Esophagus muscularis mucosa (tissue), 4 donors: ENCODE measurements at places on chromosomes 7 and 10. TPM values are rescaled to one million over a fixed set of nuclear protein-coding genes. Genes with fewer than 3 reads are reported as not detected.

The TMEM254 gene
- total RNA-seq: 7.1 TPM

The SBDS gene
- total RNA-seq: 287 TPM

- peak overlapping the region; percentile 70 for H3K4me3 ChIP-seq
- H3K27me3 ChIP-seq: no peaks in the 10 kb centered on the region
- no peak overlapping the region for H3K27ac ChIP-seq
- no peak for DNase-seq
- H3K36me3 ChIP-seq: no peaks in the 10 kb centered on the region
- peaks cover 30% of the 10 kb centered on the region for H3K4me1 ChIP-seq
Measured at GRCh38 chr10:42755556-42756093, 27.0 kb upstream of the BMS1 start.

DNA sequence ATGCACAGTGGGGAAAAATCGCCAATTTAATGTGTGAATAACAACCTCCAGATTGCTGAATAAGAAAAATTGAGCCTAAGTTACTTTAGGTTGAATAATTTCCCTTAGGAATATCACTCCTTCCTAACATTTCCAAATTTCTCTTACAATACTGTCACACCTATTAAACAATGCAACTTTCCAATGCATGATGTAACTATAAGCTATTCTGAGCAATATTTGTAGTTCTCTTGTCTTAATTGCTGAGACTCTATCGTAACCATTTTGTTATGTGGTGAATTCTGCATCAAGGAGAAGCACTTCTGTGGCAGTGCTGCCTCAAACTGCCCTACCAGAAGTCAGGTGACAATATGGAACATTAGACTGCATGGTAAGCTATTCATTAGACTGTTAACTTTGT lies 386.7 kb upstream of the LRRN3 start:
- no peaks in the 10 kb centered on the region for H3K27me3 ChIP-seq
- no peak overlapping the region for H3K4me3 ChIP-seq
- H3K27ac ChIP-seq: no peak overlapping the region
- no peaks in the 10 kb centered on the region for H3K4me1 ChIP-seq
- H3K36me3 ChIP-seq: no peaks in the 10 kb centered on the region

The HOXA11 gene
- total RNA-seq: not detected

The JAKMIP3 gene
- 1.6 TPM for total RNA-seq

DNA sequence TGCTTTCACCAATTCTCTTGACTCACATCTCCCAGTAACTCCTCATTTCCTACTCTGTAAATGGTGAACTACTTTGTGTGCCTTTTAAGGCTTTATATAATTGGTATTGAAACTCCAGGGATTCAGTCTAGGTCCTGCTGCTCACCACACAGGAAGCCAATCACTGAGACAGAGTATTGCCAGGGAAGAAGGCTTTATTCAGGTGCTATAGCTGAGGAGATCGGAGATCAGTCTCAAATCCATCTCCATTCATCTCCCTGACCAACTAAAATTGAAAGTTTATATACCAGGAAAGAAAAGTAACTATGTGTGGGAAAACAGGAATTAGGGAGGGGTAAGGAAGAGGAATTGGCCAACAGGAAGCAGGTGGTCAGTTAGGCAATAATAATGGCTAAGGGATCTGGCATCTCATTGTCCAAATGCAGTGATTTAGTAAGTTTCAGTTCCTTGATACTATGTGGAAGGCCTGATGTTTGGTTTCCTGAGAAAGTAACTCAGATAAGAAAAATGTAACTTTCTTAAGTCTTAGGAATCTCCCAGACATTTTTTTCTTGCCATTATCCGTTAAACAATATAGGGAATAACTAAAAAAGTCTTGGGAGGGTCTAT lies 10.2 kb upstream of the SDHAF3 start:
- no peaks in the 10 kb centered on the region for H3K36me3 ChIP-seq
- H3K27me3 ChIP-seq: peaks cover 9% of the 10 kb centered on the region
- H3K4me1 ChIP-seq: peaks cover 6% of the 10 kb centered on the region
- no peak overlapping the region for H3K27ac ChIP-seq
- H3K4me3 ChIP-seq: no peak overlapping the region

The ZNF727 gene
- total RNA-seq: 0.65 TPM

- H3K36me3 ChIP-seq: peaks cover 2% of the 10 kb centered on the region
- H3K4me3 ChIP-seq: peak overlapping the region; percentile 48
- DNase-seq: no peak
Measured at GRCh38 chr7:101232141-101232850, 5.3 kb downstream of the CLDN15 start.

DNA sequence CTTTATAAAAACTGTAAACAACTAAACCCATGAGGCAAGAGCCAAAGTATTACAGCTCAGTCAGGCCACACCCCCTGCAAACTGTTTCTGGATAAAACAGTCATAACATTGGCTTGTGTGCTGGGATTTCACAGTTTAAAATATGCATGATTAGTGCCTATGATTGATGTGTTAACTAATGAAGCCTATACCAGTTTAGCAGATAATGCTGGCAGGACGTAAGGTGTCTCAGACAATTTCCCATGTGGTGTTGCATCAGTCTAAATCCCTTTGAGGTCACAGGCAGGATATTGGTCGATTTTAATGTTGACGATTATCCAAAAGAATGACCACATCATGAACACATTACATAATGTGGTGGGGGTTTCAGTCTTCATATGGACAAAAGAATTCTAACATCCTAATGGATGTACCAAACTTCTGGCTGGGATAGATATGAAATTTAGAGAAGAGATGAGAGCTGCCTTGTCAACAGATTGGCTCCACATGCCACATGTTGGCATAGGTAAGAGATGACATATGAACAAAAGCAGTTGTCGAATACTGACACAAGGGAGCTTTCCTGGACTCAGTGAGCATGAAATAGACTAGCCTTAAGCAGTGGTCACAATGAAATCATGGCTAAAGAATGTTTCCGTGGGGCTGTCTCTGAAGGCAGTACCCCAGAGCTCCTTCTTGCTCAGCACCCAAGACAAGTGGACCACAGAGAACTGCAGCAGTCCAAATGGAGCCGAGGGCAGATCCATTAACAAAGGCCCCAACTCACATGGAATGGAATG lies 445.6 kb downstream of the GFRA1 start:
- H3K4me3 ChIP-seq: no peak overlapping the region
- H3K4me1 ChIP-seq: peaks cover 14% of the 10 kb centered on the region
- H3K27ac ChIP-seq: peak overlapping the region; percentile 55
- no peaks in the 10 kb centered on the region for H3K27me3 ChIP-seq

- peaks cover 11% of the 10 kb centered on the region for H3K27me3 ChIP-seq
- no peaks in the 10 kb centered on the region for H3K36me3 ChIP-seq
- H3K4me3 ChIP-seq: peak within 1 kb of the TSS; percentile 24
Measured at GRCh38 chr7:86643561-86644281, at the start of gene GRM3. TSS of gene GRM3 (plus strand) at chr7:86643909. CDS start at chr7:86765146, 121,237 bp downstream.

GRCh38 chr10:108990441-108990840 lies 932.9 kb downstream of the XPNPEP1 start:
- H3K36me3 ChIP-seq: no peaks in the 10 kb centered on the region
- no peak for DNase-seq
- no peak overlapping the region for H3K27ac ChIP-seq
- H3K4me3 ChIP-seq: no peak overlapping the region
- no peaks in the 10 kb centered on the region for H3K27me3 ChIP-seq

GRCh38 chr7:50469181-50469580 lies 19.0 kb upstream of the FIGNL1 start:
- H3K27me3 ChIP-seq: no peaks in the 10 kb centered on the region
- no peaks in the 10 kb centered on the region for H3K36me3 ChIP-seq

GRCh38 chr7:44776211-44776610 lies 20.3 kb upstream of the PPIA start:
- H3K27me3 ChIP-seq: no peaks in the 10 kb centered on the region
- peaks cover under 1% of the 10 kb centered on the region for H3K4me1 ChIP-seq
- no peak overlapping the region for H3K27ac ChIP-seq
- H3K4me3 ChIP-seq: no peak overlapping the region

DNA sequence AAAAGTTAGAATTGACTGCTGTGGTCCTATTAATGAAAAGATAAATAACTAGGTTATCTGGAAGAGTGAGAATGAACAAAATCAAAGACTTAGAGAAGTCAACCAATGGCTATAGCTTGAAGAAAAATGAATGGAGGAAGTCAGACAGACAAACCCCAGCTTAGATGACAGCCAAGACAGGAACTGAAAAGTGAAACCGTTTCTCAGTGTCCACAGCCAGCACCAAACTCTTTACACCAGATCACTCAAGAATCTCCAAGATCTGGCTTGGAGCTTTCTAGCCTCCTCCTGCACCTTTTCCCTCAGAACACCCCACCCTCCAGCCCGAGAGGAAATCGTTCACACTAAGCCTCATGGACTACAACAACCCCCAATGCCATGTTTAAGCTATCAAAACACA lies 167.0 kb downstream of the SFMBT2 start:
- H3K4me3 ChIP-seq: no peak overlapping the region
- no peak overlapping the region for H3K27ac ChIP-seq
- no peak for DNase-seq
- peaks cover 46% of the 10 kb centered on the region for H3K36me3 ChIP-seq

DNA sequence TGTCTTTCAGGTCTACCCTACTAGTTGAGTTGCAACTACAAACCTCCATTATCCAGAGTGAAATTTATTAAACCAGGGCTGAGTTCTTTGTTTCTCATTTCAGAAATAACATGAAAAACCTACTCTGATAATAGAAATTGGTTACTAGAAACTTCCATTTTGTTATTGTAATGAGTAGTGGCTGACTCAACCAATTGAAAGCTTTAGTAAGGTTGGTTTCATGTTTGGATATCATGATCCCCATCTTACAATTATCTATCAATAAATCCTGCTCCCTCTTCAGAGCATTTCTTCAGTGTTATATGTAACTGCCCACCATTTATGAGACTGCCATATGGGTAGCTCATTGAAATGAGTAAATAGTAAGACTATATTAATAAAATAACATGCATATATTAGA lies 16.9 kb downstream of the MDFIC start:
- no peak overlapping the region for H3K4me3 ChIP-seq
- H3K4me1 ChIP-seq: peaks cover 14% of the 10 kb centered on the region
- H3K27me3 ChIP-seq: no peaks in the 10 kb centered on the region
- no peaks in the 10 kb centered on the region for H3K36me3 ChIP-seq

The AGMO gene
- total RNA-seq: 0.17 TPM

The AS3MT gene
- total RNA-seq: 5.2 TPM

GRCh38 chr10:72267819-72268399 lies 5.8 kb upstream of the DDIT4 start:
- H3K36me3 ChIP-seq: no peaks in the 10 kb centered on the region
- H3K4me1 ChIP-seq: peaks cover 18% of the 10 kb centered on the region
- no peak overlapping the region for H3K4me3 ChIP-seq
- DNase-seq: no peak
- no peak overlapping the region for H3K27ac ChIP-seq

The SLC26A3 gene
- total RNA-seq: 12.0 TPM

DNA sequence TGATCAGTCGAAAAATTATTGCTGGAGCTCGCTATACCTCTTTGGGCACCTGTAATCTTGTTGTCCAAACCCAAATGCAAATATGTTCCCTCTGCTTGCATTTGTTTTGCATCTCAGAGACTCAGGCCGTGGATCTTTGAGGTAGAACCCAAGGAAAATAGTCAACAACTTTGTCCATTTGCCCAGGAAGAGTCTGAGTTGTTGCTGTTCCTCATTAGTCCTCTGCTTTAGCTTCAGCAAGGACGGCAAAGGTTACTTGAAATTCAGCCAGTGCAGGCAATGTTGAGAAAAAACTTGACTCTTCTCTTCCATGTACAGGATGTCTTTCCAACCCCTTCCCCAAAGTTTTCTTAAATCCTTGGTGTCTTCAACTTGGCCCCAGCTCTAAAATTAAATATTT lies 45.8 kb downstream of the PDK4 start:
- DNase-seq: no peak
- H3K4me3 ChIP-seq: peak overlapping the region; percentile 46
- peak overlapping the region; percentile 93 for H3K27ac ChIP-seq
- peaks cover 65% of the 10 kb centered on the region for H3K4me1 ChIP-seq
- no peaks in the 10 kb centered on the region for H3K36me3 ChIP-seq
- H3K27me3 ChIP-seq: no peaks in the 10 kb centered on the region

DNA sequence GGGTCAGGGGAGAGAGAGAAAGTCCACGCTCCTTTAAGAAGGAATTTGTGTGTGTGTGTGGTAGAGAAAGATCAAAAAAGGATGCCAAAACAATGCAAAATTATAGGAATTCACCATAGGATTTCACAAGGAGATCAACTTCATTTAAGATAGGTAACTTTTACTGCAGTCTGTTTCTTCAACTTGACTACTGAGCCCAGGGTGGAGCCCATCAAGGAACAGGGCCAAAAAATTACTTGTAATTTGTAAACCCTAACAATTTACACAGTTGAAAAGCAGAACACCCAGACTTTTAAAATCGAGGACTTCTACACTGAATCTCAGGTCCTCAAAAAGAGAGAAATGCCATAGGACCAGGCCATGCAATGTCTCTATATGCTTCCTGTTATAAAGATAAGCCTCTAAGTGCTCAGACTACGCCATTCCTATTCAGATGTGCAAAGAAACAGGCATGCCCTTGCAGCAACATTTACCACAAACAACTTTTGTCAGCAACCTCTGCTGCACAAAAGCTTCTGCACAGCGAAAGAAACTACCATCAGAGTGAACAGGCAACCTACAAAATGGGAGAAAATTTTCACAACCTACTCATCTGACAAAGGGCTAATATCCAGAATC lies 10.6 kb upstream of the GIMAP4 start:
- no peak for DNase-seq
- H3K36me3 ChIP-seq: no peaks in the 10 kb centered on the region
- H3K4me3 ChIP-seq: no peak overlapping the region
- H3K4me1 ChIP-seq: no peaks in the 10 kb centered on the region

DNA sequence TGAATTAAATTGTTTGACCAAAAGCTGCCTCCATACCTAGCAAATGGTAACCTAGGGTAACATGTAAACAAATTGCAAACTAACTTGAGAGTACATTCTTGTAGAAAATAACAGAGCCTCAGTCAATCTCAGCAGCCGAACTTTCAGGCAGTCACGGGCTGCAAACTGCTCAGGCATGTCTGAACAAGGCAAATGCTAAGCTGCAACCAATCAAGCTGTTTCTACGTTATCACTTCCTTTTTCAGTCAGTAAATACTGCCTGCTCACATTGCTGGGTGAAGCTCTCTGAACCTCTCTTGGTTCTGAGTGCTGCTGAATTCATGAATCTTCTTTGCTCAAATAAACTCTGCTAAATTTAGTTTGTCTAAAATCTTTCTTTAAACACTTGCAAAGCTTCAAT lies 1212.4 kb downstream of the SORCS1 start:
- peak overlapping the region; percentile 80 for H3K27ac ChIP-seq
- no peak for DNase-seq
- peaks cover 57% of the 10 kb centered on the region for H3K4me1 ChIP-seq
- no peaks in the 10 kb centered on the region for H3K36me3 ChIP-seq

The PTER gene
- total RNA-seq: 9.7 TPM

The MYPN gene
- 1.5 TPM for total RNA-seq

The C10orf105 gene
- total RNA-seq: 0.11 TPM

The LEP gene
- not detected for total RNA-seq

- no peak overlapping the region for H3K27ac ChIP-seq
- H3K4me3 ChIP-seq: no peak overlapping the region
- no peaks in the 10 kb centered on the region for H3K27me3 ChIP-seq
- no peak for DNase-seq
- no peaks in the 10 kb centered on the region for H3K36me3 ChIP-seq
Measured at GRCh38 chr7:11737723-11738122, 94.3 kb downstream of the THSD7A start.

DNA sequence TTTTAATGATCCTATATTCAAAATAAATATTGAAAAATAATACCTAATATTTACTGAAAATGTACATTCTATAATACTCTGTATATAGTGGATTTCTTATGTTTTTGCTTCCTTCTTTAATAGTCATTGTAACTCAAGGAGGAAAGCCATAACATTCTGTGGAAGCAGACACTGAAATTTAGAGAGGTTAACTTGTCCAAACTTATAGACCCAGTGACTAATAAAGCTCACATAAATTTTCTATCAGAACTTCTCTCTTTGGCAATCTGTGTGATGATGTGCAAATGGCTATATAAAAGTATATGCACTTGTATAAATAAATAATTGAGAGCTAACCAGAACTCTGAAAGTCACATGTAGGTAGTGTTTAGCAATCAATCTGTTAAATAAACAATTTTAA lies 26.1 kb downstream of the GNAT3 start:
- no peaks in the 10 kb centered on the region for H3K4me1 ChIP-seq
- DNase-seq: no peak
- no peak overlapping the region for H3K4me3 ChIP-seq
- H3K27ac ChIP-seq: no peak overlapping the region

The AUTS2 gene
- total RNA-seq: 26.5 TPM
